ENCODE measurements at places on chromosomes 5 and 9. TPM values are rescaled to one million over a fixed set of nuclear protein-coding genes. Genes with fewer than 3 reads are reported as not detected.

The BAAT gene
- total RNA-seq: not detected

The LCNL1 gene
- total RNA-seq: 0.11 TPM

- ATAC-seq: no peak
These were observed 202.9 kb upstream of the MSX2 start for GRCh38 chr5:174521449-174521848.

DNA sequence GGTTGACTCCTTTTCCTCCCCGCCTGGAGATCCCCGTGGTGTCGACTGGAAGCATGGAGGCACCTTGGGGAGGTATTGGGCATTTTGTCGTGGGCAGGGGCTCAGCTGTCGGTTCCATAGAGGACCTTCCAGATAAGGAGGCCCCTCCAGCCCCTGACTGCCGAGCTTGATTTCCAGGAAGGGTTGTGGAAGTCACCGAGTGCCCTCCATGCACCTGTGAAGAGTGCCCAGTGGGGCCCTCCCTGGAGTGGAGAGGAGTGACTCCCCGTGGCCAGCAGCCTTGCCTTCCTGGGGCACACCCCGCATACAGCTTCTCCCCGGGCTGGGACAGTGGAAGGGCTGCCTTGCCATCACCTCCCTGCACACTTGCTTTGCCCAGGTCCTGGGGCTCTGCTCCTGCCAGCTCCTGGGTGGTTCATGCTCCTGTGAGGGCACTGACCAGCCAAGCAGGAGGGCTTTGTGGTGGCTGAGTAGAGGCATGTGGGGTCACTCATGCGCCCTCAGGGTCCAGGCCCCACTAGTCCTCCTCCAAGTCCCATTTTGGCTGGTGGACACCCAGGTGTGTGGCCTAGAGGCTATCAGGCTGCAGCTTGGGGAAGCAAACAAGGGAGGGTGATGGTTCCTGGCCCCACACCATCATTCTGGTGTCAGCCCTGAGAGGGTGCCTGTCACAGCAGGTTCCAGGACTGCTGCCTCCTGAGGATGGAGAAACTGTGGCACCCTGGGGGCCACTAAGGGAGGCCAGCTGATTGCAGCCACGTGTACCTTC lies 133.0 kb downstream of the WNK2 start:
- no peak for ATAC-seq

GRCh38 chr5:142807372-142807911 lies 37.3 kb downstream of the ARHGAP26 start:
- no peak for ATAC-seq

GRCh38 chr5:43161244-43161643 lies 30.8 kb upstream of the NIM1K start:
- ATAC-seq: no peak

DNA sequence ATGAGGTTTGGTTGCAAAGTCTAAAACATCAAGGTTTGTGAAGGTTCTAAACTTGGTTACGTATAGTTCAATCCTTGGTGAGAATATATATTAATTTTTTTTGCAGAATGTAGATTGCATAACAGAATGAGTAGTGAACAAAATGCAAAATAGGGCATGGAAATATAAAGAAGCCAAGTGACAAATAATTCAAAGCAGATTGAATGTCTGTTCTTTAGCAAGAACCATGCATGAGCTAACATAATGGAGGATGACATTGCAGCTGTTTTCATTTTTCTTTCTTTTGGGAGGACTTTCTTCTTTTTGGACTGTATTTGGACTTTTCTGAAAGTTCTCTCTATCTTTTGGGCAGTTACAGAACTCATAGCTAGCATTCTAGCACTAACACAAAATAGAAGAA lies 194.8 kb upstream of the MRPS30 start:
- no peak for ATAC-seq

- ATAC-seq: no peak
These were observed 10.7 kb downstream of the DIRAS2 start for GRCh38 chr9:90631964-90632363.

Measured in activated T-helper 17 cell treated with anti-CD3 and anti-CD28 coated beads, Interleukin-2, amount 50 U/mL, for 72 hours (primary cell).